Astrocyte of the spinal cord (primary cell): ENCODE measurements at places on chromosomes 6 and 20.

DNA sequence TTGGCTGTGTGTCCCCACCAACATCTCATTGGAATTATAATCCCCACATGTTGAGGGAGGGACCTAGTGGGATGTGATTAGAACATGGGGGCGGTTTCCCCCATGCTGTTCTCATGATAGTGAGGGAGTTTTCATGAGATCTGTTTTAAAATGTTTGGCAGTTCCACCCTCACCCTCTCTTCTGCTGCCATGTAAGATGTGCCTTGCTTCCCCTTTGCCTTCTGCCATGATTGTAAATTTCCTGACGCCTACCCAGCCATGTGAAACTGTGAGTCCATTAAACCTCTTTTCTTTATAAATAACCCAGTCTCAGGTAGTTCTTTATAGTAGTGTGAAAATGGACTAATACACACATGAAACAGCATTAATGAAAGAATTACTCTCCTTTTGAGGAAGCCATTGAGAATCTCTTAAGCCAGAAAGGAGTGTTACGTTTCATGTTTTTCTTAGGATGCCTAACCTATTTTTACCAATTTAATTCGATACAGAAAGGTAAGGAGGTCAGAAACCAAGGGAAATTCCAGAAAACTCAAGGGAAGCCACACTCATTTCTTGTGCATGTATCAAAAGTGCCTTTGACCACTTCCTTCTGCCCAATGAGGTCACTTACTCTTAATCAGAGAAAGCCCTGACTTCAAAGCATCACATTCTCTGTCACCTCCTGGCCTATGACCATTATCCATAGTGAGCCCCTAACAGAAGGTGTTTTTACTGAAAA, 24.7 kb upstream of the HINT3 start:
- DNase-seq, result no peak

- DNase-seq, result no peak
Observed at GRCh38 chr20:62350629-62351422, 16.3 kb downstream of the LAMA5 start.

DNA sequence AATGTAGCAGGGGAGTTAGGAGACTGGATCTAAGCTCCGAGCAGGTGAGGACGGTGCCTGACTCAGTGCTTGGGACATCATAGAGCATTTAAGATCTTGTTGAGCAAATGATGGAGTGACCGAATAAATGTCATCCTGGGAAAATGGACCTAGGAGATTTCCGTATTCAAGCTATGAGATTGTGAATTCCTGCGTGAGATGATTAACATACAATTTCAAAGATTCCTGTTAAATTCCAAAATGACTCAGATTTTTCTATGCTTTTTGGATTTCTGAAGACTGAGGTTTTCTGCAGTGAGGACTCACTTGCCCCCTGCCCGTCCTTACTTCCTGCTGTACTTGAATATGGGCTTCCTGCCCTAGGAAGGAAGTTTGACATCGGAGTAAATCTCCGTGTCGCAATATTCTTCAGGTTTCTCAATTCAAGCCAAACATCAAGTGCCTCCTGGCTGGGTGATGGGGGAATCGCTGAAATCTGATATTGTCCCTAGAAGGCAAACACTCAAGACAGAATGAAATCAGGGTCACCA, 5.2 kb downstream of the SYTL3 start:
- DNase-seq, result peak; percentile 42

GRCh38 chr6:72696055-72696454, 74.2 kb downstream of the KCNQ5 start:
- DNase-seq, result no peak

GRCh38 chr20:46367967-46368901, 38.2 kb downstream of the ELMO2 start:
- no peak for DNase-seq

GRCh38 chr6:92069781-92070180, 1349.6 kb downstream of the EPHA7 start:
- no peak for DNase-seq

- DNase-seq, result no peak
Observed at GRCh38 chr20:44748005-44748370, 2.3 kb downstream of the KCNK15 start.

DNA sequence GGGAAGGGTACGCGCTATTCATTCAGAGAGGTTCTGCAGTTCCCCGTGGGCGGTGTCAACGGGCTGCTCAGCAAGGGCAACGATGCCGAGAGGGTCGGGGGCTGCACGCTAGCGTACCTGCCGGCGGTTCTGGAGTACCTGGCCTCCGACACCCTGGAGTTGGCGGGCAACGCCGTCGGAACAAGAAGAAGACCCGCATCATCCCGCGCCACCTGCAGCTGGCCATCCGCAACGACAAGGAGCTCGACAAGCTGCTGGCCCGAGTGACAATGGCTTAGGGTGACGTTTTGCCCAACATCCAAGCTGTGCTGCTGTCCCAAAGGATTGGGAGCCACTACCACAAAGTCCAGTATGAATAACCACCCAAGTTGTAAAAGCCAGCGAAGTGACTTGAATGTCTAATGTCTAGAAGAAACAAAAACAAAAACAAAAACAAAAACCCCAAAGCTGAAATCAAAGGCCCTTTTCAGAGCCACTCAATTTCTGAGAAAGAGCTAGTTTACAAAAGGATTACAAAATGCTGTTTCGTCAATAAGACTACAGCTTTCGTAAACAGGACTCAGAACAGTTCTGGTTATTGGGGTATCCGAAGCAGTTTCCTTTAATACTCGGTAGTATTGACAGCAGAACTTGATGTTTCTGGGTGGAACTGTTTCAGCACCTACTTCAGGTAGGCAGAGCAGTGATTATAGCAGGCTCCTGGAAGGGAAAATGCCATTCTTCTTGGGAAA, 21.9 kb upstream of the SLC17A4 start:
- DNase-seq, result no peak

GRCh38 chr20:20503777-20504530, 136.1 kb downstream of the INSM1 start:
- no peak for DNase-seq

GRCh38 chr6:11552442-11552841, 14.9 kb downstream of the TMEM170B start:
- no peak for DNase-seq

DNA sequence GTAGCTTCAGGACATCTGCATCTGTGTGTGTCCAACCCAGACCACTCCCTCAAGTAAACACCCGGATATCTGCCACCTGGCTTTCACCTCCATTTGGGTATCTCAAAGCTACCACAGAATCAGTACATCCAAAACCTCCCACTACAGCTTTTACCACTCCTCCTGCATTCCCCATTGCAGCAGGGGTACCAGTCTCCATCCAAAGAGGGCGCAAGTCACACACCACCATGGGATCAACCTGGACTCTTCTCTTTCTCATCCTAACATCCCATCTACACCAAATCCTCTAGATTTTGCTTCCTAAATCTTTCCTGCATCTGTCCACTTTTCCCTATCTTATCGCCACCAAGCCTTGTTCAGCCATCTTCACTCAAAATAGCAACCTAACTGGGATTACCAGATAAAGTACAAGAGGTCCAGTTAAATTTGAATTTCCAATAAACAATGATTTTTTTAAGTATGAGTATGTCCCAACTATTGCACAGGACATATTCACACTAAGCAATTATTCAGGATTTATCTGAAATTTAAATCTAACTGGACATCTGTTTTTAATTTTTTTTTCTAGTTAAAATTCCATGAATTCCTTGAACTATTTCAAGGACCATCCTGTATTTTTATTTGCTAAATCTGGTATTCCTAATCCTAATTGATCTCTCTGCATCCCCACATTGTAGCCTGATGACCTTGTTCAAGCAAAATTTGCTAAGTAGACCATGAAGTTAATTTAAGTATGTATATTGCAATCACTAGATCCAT, 164.3 kb upstream of the MLN start:
- no peak for DNase-seq
